Vagina (tissue), 2 donors: ENCODE measurements at places on chromosomes 12 and 14.

DNA sequence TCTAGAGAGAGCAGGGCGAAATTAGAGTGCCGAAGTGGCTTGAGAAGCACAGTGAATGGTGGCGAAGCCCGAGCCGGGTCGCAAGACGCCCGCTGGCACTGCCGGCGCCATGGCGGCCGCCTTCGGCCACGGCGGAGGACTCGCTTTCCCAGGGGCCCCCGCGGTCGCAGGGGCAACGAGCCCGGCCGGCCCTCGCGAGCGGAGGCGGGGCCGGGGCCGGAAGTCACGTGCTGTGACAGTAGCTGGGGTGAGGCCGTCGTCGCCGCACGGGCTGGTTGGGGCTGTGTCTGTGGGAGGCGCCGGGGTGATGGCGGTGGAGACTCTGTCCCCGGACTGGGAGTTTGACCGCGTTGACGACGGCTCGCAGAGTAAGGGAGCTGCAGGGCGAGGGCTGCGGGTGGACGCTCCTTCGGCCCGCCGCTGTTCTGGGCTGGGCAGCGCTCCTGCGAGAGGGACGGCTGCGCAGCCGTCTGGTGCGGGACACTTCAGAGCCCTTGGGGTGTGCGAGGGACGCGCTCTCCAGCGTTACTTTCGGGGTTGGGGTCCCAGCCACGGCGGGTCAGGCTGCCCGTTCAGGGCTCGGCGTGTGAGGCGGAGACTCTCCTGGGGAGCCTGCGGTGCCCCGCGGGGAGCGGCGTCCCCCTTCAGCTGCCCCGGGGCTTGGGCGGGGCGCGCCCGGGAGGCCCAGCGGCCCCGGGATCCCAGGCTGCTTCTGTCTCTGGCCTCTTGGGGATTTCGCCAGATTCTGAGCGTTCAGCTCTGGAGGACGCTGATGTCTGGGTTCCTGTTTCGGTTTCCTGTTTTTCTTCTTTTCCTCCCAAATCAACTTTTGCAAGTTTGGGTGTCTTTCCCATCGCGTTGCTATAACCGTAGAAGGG is at the start of gene WASHC4:
WASHC4 (plus strand) TSS at position 238 of the 878 bp plus-strand sequence; CDS start at position 308, 70 bp downstream.
- H3K4me1 ChIP-seq: peaks cover 35% of the 10 kb centered on the region
- H3K36me3 ChIP-seq: no peaks in the 10 kb centered on the region
- H3K27me3 ChIP-seq: no peaks in the 10 kb centered on the region

GRCh38 chr12:104677441-104678089 is 220.8 kb downstream of the CHST11 start:
- H3K4me1 ChIP-seq: peaks cover 33% of the 10 kb centered on the region
- H3K4me3 ChIP-seq: no peak overlapping the region
- no peaks in the 10 kb centered on the region for H3K27me3 ChIP-seq
- no peaks in the 10 kb centered on the region for H3K36me3 ChIP-seq
- H3K27ac ChIP-seq: no peak overlapping the region
- DNase-seq: no peak

DNA sequence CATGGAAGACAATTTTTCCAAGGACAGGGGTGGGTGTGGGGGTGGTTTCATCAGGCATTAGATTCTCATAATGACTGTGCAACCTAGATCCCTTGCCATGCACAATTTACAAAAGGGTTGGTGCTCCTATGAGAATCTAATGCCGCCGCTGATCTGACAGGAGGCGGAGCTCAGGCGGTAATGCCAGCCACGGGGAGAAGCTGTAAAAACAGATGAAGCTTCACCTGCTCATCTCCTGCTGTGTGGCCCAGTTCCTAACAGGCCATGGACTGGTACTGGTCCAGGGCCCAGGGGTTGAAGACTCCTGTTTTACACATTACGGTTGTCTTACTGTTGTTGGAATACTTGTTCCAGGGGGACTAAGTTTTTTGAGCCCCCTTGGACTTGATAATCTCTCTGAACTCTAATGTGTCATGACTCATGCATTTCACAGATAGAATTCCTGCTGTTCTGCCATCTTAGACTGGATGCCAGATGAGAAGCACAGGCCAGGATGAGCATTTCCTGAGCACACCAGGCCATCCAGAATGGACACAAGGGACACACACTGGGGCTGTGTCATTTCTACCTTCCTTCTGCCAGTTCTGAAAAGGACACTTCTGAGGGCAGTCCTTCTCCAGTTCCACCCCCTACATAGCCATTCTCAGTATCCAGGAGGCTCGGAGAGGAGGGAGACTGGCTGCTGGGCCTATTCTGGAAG is 5.8 kb downstream of the PLEKHD1 start:
- H3K4me3 ChIP-seq: no peak overlapping the region
- no peak overlapping the region for H3K27ac ChIP-seq

GRCh38 chr12:12482150-12482761 is 80.4 kb downstream of the DUSP16 start:
- H3K27me3 ChIP-seq: no peaks in the 10 kb centered on the region
- H3K36me3 ChIP-seq: peaks cover 47% of the 10 kb centered on the region
- no peaks in the 10 kb centered on the region for H3K4me1 ChIP-seq
- H3K27ac ChIP-seq: peak overlapping the region; percentile 12
- H3K4me3 ChIP-seq: no peak overlapping the region

GRCh38 chr12:124914392-124915238 is at the start of gene UBC:
UBC (minus strand) TSS chr12:124914650; CDS start chr12:124913771, 879 bp downstream.
- peak; percentile 95 for DNase-seq
- H3K27me3 ChIP-seq: no peaks in the 10 kb centered on the region
- peak within 1 kb of the TSS; percentile 78 for H3K4me3 ChIP-seq
- H3K36me3 ChIP-seq: no peaks in the 10 kb centered on the region

GRCh38 chr12:94603434-94604365 is 46.7 kb downstream of the TMCC3 start:
- H3K36me3 ChIP-seq: no peaks in the 10 kb centered on the region
- no peak overlapping the region for H3K4me3 ChIP-seq
- H3K27ac ChIP-seq: no peak overlapping the region
- no peaks in the 10 kb centered on the region for H3K4me1 ChIP-seq

DNA sequence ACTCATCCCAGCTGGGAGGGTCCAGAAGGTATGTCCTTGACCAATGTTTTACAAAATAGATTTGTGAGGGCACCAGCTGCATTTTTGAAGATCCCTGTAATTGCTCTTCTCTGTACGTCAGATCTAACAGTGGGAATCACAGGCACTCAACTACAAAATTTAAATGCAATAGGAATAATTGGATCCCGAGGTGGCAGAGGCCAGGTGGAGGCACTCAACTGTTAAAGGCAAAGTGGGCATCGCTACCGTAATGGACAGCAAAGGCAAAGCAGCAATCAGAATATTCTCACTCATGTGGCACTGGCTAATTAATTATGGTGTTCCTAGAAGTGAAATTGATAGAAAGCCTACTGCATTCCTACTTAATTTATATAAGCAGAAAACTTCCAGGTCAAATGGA is 27.9 kb upstream of the PSMC1 start:
- no peaks in the 10 kb centered on the region for H3K36me3 ChIP-seq
- no peak for DNase-seq
- no peak overlapping the region for H3K27ac ChIP-seq
- H3K27me3 ChIP-seq: no peaks in the 10 kb centered on the region
- no peak overlapping the region for H3K4me3 ChIP-seq

- H3K27ac ChIP-seq: no peak overlapping the region
- no peaks in the 10 kb centered on the region for H3K27me3 ChIP-seq
- no peak for DNase-seq
- no peaks in the 10 kb centered on the region for H3K4me1 ChIP-seq
- H3K4me3 ChIP-seq: no peak overlapping the region
- no peaks in the 10 kb centered on the region for H3K36me3 ChIP-seq
These were observed 90.1 kb downstream of the DRAM1 start for GRCh38 chr12:101967506-101967905.

GRCh38 chr14:24309538-24310264 is at the start of gene LTB4R2:
LTB4R2 (plus strand) TSS chr14:24310140; CDS start chr14:24310665, 525 bp downstream.
- H3K4me3 ChIP-seq: peak within 1 kb of the TSS; percentile 48
- H3K27ac ChIP-seq: peak within 1 kb of the TSS; percentile 87
- H3K36me3 ChIP-seq: peaks cover 27% of the 10 kb centered on the region
- no peaks in the 10 kb centered on the region for H3K27me3 ChIP-seq

DNA sequence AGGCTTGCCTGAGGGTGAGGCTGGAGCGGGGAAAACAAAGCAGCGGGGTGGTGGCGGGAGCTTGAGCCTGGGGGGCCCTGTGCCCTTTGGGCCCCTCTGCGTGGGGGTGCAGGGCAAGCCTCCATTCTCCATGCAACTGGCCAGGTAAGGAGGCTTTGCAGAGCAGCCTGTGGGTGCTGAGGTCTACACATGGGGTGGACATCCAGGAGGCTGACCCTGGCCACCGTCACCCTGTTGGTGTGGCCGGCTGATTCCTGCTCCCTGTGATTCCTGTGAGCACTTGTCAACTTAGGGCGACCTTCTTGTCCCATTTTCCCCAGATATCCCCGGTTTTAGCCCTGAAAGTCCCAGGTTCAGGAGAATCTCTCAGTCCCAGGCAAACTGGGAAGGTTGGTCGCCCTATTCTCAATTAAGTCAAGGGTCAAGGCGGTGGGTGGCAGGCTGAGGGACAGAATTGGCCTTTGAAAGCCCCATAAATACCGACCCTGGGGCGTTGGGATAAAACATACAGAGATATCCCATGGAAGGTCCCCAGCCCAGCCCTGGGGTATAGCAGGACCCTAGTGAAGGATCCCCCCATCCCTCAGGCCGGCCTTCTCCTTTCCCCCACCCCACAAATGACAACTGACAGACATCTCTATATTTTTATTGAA is 70.5 kb downstream of the PRIMA1 start:
- H3K36me3 ChIP-seq: no peaks in the 10 kb centered on the region
- H3K4me3 ChIP-seq: no peak overlapping the region
- H3K27me3 ChIP-seq: no peaks in the 10 kb centered on the region
- no peaks in the 10 kb centered on the region for H3K4me1 ChIP-seq

DNA sequence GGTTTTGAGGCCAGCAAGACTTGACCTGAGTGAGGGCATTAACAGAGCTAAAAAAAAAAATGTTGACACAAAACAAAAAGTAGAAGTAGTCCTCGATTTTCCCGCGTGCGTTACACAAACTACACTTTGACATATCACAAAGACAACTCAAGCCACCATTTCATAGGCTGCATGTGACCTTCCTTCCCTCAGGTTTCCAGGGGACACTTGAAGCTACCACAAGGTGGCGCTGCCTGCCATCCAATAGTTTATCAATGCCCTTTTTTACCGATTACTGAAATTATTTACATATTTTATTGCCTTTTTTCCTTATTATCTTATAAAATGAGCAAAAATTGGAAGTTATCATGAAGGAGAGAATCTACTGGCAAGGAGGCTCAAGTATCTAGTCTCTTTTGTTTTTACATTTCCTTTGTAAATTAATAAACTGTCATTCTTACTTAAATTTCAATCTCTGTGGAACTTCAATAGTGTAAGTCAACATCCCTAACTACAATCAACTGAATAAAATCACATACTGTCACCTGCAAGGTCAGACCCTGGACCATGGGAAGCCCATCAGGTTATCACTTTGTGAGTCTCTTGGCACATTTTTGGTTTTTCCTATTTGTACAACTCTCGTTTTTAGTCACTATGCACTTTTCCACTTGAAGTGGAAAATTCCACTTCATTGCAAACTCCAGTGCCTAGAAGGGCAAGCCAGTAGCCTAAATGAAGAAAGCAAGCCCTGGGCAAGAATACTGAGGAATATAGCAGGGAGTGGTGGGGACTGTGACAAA is 84.6 kb upstream of the CPSF6 start:
- DNase-seq: no peak
- H3K4me1 ChIP-seq: peaks cover 21% of the 10 kb centered on the region
- no peaks in the 10 kb centered on the region for H3K36me3 ChIP-seq
- no peak overlapping the region for H3K27ac ChIP-seq
- no peaks in the 10 kb centered on the region for H3K27me3 ChIP-seq
- H3K4me3 ChIP-seq: no peak overlapping the region

DNA sequence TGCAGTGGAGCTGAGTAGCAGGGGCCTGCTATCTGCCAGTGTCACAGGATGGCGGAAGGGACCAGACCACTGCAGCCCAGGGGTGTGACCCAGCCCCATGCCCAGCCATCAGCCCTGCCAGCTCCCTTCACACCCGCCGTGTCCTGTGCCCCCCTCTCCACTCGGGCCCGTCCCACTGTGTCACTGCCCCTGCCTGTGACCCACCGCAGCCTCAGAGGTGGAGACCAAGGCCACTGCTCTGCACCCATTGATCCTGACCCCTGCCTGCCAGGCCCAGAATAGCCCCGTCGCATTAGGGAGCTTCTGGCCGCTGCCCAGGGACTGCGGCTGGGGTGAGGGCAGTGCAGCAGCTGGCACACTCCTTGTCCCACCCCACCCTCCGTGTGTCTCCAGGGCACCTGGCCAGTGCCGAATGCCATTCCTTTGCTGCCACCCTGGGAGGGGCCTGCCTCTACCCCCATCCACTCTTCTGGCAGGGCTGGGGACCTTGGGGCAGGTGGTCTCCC is 2.1 kb upstream of the CRIP2 start:
- DNase-seq: no peak
- peaks cover 73% of the 10 kb centered on the region for H3K4me1 ChIP-seq
- no peak overlapping the region for H3K27ac ChIP-seq
